ENCODE measurements at places on chromosomes 3 and 15.

DNA sequence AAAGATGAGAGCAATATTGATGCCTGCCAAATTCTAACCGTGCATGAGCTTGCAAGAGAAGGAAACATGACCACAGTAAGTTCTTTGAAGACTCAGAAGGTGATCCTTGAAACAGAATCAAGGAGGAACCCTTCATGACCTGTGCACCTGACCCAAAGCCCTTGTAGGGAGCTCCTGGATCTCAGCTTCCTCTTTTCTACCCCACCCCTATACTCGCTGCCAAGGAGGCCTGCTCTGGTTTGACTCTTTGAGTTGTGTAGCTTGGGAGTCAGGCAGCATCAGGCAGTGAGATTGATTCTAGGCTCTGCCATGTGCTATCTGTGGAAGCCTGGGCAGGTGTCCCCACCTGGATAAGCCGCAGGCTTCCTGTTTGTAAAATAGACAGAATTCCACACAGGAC, 10.6 kb downstream of the TTC21A start:
- DNase-seq, result no peak

- DNase-seq, result no peak
Observed at GRCh38 chr3:59963676-59964075, 913.9 kb upstream of the CFAP20DC start.

DNA sequence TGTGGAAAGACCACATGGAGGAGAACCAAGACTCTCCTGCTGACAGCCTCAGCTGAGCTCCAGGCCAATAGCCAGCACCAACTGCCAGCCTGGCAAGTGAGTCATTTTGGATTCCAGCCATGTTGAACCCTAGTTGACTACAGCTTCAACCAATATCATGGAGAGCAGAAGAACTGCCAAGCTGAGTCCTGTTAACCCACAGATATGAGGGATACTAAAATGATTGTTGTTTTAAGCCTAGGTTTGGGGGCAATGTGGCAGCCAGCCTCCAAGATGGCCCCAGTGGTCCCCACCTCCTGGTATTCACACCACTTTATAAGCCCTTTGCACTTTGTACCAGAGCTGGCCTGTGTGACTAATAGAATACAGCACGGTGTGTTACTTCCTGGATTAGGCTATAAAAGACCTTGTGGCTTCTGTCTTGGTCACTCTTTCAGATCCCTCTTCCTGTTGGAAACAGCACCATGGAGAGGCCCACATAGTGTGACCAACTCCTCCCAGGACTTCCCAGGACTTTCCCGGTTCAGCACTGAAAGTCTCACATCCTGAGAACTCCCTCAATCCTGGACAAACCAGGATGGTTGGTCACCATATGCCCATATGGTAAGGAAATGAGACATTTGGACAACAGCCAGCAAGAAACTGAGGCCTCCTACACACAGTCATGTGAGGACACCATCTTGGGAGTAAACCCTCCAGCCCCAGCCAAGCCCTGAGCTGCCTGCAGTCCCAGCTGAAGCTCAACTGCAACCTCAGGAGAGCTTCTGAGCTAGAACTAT, 32.4 kb upstream of the CDV3 start:
- no peak for DNase-seq

GRCh38 chr3:39668420-39668819, 141.0 kb upstream of the MYRIP start:
- DNase-seq, result peak; percentile 9

DNA sequence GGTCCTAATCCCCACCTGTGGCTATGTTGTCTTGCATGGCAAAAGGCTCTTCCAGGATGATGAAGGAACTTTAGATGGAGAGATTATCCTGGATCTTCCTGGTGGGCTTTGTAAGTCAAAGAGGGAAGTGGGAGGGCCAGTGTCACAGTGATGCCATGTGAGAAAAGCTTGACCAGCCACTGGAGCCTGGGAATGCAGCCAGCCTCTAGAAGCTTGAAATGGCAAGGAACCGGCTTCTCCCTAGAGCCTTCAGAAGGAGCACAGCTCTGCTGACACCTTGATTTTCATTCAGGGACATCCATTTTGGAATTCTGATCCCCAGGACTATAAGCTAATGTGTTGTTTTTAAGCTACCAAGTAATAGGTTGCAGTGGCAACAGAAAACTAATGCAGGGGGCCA, 58.3 kb downstream of the CLEC3B start:
- no peak for DNase-seq

DNA sequence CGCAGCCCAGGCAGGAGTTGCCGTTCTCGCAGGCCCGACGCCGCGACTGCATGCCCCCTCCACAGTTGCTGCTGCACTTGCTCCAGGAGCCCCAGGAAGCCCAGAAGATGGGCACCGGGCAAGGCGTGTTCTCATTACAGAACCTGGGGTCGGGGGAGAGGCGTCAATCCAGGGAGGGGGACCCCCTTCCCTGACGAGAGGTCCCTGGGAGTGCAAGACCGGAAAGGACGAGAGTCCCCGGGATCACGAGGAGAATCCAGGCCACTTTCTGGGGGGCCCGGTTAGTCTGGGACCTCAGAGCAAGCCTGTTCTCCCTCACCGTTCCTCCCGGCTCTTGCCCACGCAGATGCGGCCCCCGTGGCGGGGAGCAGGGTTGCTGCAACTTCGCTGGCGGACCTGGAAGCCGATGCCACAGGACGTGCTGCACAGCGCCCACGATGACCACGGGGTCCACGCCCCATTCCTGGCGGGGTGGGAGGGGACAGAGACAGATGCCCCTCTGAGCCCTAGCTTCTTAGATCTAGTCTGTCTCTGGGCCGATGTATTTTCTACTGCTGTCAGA, 113.9 kb downstream of the SEMA5B start:
- no peak for DNase-seq

DNA sequence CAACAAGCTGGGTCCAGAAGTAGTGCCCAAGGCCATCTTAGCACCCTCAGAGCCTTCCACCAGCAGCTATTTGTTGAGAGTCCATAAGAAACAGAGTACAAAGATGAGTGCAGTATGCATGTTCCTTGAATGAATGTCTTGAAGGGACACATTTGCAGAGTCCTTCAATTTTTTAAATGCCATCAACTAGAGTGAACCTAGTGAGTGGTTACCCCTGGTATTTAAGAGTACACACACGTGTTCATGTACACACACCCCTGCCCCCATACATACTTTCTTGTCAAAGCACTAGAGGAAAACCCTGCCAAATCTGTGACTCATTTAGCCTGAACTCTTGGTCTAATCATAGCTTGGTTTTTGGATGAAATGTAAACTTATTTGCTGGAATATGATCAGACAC, 84.5 kb upstream of the GALNT15 start:
- DNase-seq, result no peak

GRCh38 chr15:95431518-95431917, 899.0 kb upstream of the NR2F2 start:
- no peak for DNase-seq

DNA sequence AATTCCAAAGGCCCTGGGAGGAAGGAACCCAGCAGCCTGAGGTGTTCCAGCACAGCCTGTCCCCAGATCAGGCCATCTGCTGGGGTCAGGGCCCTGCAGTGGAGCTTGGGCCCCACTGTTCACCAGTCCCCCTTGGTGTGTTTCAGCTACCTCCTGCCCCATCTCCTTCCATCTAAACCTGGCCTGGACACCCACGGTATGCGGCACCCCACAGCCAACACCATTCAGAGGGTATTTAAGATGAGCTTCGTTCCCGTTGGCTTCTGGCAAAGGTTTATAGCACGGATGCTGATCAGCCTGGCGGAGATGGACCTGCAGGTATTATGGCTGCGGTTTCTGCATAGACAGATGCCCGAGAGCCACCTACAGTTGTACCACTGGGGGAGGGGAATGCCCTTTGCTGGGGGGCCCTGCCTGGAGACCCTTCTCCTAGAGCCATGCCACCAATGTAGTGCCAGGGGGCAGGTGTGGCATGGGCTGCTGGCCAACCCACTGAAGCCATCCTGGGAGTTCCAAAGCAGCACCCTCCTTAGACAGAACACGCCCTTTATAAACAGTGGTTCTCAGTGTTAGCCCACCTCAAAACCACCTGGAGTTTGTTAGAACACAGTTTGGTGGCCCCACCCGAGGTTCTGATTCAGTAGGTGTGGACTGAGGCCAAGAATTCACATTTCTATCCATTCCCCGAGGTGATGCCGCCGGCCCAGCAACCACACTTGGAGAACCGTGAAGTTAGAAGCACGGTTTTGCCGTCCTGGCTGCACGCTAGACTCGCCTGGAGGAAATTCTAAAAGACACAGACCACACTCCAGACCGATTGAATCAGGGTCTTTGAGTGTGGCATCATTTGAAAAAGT, 126.9 kb downstream of the LRRK1 start:
- no peak for DNase-seq

DNA sequence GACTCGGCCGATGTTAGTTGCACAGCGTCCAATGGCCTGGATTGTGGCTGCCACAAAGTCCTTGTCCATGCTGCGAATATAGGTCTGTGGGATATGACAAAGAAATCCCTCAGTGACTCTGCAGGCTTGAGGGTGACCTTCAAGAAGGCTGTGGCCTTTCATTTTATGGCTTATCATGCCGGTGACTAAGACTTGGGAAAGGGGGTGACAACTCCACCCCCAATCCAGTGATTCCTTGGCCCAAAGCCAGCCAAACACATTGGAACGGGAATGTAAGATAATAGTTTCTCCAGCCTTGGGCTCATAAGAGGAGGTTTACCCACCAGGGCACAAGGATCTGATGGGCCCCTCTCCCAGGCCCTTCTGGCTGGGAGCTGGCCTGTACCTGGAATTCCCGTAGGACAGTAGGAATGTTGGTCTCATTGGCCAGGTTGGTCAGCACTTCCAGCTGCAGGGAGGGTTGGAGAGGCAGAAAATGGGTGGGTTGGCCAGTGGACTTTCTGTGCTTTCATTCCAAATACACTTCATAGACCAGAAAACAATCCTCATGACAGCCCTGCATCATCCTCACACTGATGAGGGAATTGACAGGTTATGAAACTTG, 30.7 kb upstream of the CPEB1 start:
- DNase-seq, result no peak

DNA sequence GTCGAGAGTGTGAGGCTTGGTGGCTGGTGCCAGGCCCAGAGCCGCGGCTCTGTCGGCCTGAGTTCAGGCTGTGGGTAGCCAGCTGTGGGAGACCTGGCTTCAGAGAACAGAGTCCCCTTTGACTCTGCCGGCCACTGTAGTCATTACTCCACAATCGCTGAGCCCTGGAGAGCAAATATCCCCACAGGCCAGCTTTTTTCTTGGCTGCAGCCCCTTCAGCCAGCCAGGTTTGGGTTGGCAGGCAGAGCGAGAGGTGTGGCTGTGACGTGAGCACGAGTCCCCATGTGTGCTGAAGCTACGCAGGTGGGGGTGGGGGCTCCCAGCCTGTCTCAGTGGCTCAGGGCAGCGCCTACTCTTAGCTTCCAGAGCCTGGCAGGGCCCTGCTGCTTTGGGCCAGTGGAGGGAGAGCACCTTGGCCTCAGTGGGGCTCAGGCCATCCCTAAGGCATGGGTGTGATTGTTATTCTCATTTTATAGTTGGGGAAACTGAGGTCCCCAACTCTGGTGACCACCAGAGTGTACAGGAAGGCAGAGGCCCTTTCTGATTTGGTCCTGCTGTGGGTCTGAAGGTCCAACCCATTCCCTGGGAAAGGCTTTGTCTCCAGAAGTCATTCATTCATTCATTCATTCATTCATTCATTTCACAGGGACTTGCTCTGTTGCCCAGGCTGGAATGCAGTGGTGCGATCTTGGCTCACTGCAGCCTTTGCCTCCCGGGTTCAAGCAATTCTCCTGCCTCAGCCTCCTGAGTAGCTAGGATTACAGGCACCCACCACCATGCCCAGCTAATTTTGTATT, 45.7 kb upstream of the LCTL start:
- no peak for DNase-seq

GRCh38 chr3:73597476-73597875, 27.3 kb downstream of the PDZRN3 start:
- DNase-seq, result no peak

DNA sequence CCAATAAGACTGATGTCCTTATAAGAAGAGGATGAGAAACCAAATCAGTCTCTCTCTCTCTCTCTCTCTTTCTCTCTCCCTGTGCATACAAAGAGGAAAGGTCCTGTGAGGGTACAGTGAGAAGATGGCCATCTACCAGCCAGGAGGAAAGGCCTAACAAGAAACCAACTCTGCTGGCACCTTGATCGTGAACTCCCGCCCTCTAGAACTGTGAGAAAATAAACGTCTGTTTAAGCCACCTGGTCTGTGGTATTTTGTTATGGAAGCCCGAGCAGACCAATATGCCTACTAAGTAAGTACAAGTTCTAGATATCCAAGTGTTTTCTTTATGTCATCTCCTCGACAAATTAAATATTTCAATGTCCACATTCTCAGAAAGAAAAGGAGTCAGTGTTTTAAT, 44.9 kb upstream of the TMC3 start:
- no peak for DNase-seq

DNA sequence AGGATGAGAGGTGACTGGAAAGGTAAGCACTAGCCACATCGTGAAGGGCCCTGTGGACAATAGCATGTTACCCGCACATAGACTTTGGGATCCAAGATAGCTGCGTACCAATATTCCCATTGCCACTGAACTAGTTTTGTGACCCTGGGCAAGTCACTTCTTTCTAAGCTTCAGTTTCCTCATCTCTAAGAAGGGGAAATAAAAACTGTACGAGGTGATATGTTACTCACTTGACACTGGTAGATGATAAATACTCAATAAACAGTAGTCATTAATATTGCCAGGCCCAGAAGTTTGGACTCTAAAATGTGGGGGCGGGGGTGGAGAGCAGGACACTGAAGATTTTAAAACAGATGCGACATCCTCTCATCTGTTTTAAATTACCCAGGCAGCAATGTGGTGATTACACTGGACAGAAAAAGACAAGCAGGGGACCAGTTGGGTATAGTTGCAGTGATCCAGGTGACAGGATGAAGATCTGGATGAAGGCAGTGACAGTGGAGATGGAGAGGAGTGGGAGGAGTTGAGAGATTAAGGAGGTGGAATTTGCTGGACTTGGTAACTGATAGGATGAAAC, 2.5 kb downstream of the ATG7 start:
- DNase-seq, result no peak

- peak; percentile 49 for DNase-seq
Observed at GRCh38 chr3:193730511-193730910, 137.5 kb downstream of the OPA1 start.

- no peak for DNase-seq
Observed at GRCh38 chr3:126493739-126494138, 18.0 kb upstream of the ZXDC start.

- DNase-seq, result no peak
Observed at GRCh38 chr15:96409215-96410138, 79.0 kb downstream of the NR2F2 start.
